GM20000 (cell line): ENCODE measurements at places on chromosomes 1 and 21.

DNA sequence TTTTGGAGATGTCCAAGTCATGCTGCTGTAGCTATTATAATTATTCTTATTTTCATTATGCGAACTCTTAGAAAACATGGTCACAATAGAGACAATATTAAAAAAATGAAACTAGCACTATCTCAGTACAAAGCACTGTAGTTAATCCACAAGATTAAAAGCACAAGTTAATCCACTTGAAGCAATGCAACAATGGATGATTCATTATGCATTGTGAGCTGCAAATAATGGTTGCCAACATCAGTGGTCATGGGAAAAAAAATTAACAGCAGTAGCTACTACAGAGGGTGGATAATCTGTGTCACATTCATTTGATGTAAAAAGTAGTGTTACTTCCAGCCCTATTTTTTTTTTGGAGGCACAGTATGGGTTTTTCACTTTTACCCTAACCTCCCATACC, 56.7 kb downstream of the DPT start:
- no peak for DNase-seq

DNA sequence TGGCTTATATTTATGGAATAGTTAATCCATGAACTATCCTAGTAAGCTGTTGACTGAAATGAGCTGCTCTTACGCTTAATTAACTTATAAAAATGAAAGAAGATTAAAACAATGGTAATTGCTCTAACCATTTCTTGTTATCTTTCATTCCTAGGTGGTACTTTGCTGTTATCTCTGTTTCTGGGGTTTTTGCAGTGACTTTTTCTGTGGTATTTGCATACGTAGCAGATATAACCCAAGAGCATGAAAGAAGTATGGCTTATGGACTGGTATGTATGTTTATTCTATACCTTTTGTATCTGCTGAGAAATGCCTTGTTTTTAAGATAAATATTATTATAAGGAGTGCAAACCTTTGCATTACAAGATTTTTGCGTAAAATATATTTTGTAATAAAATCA, 71.0 kb downstream of the SASS6 start:
- DNase-seq = no peak

GRCh38 chr1:245748240-245748639, 593.5 kb downstream of the KIF26B start:
- no peak for DNase-seq

- no peak for DNase-seq
Observed at GRCh38 chr1:38334930-38335592, 288.5 kb upstream of the POU3F1 start.

DNA sequence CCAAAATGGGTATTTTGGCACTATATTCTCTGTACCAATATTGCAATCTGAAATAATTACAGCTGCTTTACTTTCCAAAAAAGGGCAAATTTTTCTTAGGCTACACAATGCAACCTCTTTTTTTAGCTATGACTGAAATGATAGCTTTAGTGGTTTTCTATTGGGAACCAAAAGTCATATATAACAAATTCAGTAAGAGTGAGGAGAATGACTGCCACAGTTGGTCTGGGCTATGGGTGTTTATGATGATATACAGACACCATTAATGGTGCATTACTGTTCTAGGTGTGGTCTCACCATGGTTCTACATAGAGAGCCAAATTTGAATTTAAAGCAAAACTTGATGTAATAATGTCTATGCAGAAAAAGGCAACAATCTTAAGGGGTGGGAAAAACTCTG, 72.3 kb upstream of the PTBP2 start:
- no peak for DNase-seq

DNA sequence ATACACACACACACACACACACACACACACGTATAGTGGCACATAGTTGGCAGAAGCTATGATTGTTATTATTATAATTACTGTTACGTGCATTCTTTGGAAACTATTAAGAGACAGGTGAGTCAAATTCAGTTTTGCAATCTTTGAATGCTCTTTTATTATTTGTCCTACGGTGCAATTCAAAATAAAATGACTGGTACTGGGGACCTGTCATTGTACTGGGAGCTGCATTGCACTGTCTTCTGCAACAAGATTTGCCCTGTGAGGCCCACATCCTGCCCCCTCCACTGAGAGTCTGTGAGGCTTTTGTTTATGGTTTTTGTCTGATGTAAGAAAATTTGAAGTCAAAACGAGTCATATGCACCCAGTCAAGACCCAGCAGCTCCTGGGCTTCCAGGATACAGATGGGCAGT, 1.9 kb downstream of the LY9 start:
- no peak for DNase-seq
